ENCODE measurements at places on chromosomes 12 and 14.

- no peak for DNase-seq
These were observed 2.5 kb upstream of the ALDH2 start for GRCh38 chr12:111764120-111764821.

GRCh38 chr12:127620735-127621355 is 646.1 kb upstream of the TMEM132C start:
- DNase-seq: no peak

DNA sequence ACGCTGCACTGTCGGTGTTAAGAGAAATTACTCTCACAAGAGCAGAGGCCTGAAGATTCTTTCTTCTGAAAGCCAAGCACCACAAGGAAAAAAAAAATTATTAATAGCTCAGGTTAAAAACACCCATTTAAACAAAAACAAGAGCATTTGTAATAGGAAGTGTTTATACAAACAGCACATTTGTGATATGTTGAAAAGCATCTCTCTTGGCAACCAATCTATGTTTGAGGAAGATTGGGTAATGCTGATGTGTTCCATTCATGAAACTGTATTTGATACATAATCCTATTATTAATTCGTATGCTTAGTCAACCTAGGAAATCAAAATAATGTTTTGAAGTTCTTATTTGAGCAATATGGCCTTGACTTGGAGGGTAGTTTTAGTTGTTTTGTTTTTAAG is 36.5 kb downstream of the SSPN start:
- DNase-seq: no peak

DNA sequence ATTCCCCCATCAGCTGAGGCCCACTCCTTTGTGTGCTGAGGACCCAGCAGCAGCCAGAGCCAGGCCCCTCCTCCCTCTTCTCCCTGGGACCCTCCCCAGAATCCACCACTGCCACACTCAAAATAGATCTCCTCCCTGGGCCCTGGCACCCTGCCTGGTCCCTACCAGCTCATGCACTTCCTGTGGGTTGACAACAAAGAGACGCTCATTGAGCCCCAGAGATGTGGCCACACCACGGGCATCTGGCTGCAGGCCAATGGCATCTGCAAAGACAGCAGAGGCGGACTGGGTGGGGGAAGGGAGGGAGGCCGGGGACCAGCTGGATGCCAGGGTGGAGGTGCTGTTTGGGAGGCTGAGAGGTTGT is 16.0 kb upstream of the ENDOU start:
- peak; percentile 29 for DNase-seq

- DNase-seq: no peak
These were observed 57.3 kb upstream of the TMEM132D start for GRCh38 chr12:129961091-129961490.

DNA sequence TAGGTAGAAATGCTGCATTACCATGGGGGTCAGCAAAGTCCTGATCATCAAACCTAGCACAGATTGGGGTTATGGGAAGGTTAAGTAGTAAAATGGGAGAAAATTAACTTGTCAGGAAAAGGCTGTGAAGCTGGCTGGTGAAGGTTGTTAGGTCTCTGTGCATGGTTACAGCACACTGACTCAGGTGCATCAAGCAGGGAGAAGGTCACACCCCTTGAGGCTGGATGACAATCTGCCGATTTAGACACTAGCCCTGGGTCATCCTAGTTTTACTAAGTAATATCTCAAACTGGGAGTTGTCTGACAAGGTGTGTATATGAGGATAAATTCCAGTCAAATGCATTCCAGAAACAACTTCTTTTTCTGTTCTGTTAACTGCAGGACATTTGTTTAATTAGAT is 271.1 kb upstream of the LRIG3 start:
- no peak for DNase-seq

- no peak for DNase-seq
These were observed 29.8 kb upstream of the MDM1 start for GRCh38 chr12:68361953-68362352.

- DNase-seq: no peak
These were observed 63.3 kb downstream of the EP400 start for GRCh38 chr12:132012919-132013568.

- no peak for DNase-seq
These were observed 282.9 kb downstream of the RMST start for GRCh38 chr12:97745406-97746101.

Data from stimulated activated CD4-positive, alpha-beta T cell treated with anti-CD3 and anti-CD28 coated beads, Interleukin-4, amount 100 ng/mL, for 1 hour (primary cell).